ENCODE measurements at places on chromosomes 13 and 19. TPM values are rescaled to one million over a fixed set of nuclear protein-coding genes. Genes with fewer than 3 reads are reported as not detected.

Gene POSTN
- total RNA-seq: not detected

Gene ZNF773
- total RNA-seq: 14.0 TPM

Gene CYP2F1
- not detected for total RNA-seq

DNA sequence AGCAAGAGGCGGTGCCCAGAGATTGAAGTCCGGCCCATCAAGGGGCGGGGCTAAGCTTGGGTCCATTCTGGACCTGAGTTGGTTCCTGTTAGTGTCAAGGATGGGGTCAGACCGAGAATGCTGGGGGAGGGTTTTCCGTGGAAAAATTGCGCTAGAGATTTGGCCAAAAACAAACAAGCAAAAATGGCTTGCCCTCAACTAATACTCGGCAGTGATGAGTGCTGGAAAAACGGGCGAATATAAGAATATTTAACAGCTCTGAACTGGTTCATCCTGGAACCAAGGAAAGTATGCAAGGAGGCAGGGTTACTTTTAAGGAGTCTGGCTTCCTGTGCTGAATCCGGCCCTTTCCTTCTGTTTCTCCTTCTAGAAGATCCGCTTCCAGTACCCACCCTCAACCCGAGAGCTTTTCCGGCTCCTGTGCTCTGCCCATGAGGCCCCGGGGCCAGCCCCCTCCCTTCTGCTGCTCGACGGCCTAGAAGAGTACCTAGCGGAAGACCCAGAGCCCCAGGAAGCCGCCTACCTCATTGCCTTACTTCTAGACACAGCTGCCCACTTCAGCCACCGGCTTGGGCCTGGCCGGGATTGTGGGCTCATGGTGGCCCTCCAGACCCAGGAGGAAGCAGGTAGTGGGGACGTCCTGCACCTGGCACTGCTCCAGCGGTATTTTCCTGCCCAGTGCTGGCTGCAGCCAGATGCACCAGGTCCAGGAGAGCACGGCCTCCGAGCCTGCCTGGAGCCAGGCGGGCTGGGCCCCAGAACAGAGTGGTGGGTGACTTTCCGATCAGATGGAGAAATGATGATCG lies 880 bp downstream of the SWSAP1 start:
- DNase-seq: peak; percentile 53
- H3K27ac ChIP-seq: peak overlapping the region; percentile 37
- H3K4me1 ChIP-seq: peaks cover 51% of the 10 kb centered on the region
- H3K36me3 ChIP-seq: no peaks in the 10 kb centered on the region
- peak overlapping the region; percentile 62 for H3K4me3 ChIP-seq
- H3K27me3 ChIP-seq: no peaks in the 10 kb centered on the region

DNA sequence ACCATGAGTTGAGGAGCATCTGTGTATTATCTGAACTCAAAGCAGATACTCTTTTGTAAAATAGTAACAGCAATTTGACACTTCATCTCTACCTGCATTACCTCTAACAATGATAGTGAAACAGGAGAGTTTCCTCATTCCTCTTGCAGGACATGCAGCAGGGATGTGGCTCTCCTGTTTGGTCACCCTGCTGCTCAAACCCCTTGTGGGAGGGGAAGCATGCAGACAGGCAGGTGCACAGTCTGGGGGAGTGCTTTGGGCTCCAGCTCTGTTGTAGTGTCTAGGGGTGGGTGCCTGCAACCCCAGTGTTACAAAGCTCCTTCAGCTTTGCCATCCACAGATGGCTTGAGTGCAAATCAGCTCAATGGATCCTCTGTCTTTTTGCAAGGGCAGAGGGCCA lies 827.6 kb downstream of the DACH1 start:
- no peaks in the 10 kb centered on the region for H3K4me1 ChIP-seq
- no peak for DNase-seq
- H3K4me3 ChIP-seq: no peak overlapping the region
- H3K27me3 ChIP-seq: no peaks in the 10 kb centered on the region
- H3K36me3 ChIP-seq: no peaks in the 10 kb centered on the region
- H3K27ac ChIP-seq: no peak overlapping the region

DNA sequence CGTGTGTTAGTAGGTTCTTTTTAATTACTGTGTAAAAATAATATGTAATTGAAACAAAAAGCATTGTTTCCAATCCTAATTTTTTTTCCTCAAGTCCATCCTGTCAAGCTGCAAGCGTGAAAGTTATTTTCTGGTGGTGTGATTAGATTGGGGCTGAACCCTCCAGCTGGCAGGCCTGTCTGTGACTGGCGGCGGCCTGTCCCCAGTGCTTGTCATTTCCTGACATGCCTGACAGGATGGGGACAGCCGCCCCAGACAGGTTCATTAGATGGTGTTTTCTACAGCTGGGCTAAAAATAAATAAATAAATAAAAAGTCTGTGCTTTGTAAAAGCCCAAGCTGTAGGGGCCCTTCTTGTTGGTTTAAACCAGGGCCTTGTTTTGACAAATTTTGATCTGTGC lies 53.7 kb upstream of the MAB21L1 start:
- no peaks in the 10 kb centered on the region for H3K27me3 ChIP-seq
- H3K4me3 ChIP-seq: no peak overlapping the region
- no peaks in the 10 kb centered on the region for H3K36me3 ChIP-seq
- H3K4me1 ChIP-seq: no peaks in the 10 kb centered on the region
- DNase-seq: no peak

DNA sequence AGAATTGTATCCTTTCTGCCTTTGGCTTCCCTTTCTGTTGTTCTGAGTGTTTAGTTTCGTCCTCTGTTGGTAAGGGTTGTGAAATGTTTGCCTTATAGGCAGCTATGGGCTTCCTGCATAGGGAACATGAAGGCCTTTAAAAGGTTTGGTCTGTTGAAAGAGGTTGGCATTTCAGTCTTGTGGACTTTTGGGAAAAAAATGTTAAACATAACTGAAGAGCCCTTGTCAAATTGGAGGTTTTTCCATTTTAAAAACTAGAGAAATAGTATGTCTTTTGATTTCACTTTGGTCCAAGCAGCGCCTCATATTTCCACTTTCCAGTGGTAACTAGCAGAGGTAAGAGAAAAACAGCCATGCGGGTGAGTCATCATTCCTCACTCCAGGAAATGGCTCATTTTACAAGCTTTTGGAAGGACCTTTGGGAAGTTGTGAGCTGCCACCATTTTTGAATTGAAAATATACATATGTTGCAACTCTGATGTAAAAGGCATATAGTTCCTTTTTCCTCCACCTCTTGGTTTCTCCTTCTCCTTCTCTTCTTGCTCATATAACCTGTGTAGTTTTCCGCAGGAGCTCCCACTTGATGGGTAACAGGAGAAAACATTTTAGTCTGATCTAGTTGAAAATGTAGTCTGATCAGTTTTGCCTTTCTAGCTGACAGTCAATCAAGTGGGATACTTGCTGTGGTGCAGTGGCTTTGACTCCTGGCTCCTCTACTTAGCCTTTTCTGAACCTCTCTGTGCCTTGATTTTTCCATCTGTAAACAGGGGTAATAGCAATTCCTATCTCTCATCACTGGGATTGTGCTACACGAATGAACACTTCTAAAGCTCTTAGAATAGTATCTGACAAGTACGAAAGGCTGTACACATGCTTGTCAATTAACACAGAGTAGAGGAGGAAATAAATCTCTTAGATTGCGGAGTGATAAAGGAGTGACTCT lies 23.0 kb downstream of the GPC6 start:
- H3K4me1 ChIP-seq: no peaks in the 10 kb centered on the region
- peak overlapping the region; percentile 28 for H3K27ac ChIP-seq
- H3K4me3 ChIP-seq: no peak overlapping the region
- DNase-seq: no peak

DNA sequence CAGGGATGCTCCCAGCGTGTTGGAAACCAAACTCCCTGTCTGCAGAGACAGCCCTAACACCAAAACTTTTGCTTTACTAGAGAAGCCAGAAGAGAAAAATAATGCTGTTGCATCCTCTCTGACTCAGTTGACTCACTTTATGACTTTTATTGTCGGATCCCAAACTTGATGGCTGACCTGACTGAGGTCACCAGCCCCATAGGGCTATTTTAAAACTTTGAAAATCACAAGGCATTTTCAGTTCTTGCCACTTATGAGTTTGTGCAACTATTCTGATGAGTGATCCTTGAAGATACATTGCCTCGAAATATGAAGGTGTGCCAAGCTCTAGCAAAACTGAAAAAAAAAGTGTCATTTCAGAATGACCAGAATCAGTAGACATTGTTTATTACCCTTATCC lies 320.2 kb downstream of the DLEU7 start:
- DNase-seq: no peak
- no peak overlapping the region for H3K4me3 ChIP-seq
- H3K27ac ChIP-seq: no peak overlapping the region
- no peaks in the 10 kb centered on the region for H3K36me3 ChIP-seq
- no peaks in the 10 kb centered on the region for H3K27me3 ChIP-seq

DNA sequence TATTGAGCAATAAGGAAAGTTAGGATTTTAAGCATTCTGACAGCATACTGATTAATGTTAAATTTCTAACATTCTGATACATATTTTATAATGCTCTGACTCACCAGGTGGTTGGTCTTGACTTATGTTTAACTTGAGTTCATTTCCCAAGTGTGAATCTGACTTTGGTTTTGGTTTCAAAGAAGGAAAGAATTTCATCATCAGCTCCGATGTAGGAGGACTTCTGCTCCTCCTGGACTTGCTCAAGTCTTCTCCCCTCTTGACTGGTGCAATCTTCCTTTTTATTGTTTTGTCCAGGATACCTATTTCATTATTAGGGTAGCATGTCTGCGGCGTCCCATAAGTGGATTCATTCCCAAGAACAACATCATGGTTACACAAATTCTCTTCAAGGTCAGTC lies 141.3 kb downstream of the RNF17 start:
- no peak overlapping the region for H3K27ac ChIP-seq
- no peak for DNase-seq
- peaks cover 5% of the 10 kb centered on the region for H3K4me1 ChIP-seq
- H3K4me3 ChIP-seq: no peak overlapping the region
